ENCODE measurements at places on chromosomes 5 and 9.

DNA sequence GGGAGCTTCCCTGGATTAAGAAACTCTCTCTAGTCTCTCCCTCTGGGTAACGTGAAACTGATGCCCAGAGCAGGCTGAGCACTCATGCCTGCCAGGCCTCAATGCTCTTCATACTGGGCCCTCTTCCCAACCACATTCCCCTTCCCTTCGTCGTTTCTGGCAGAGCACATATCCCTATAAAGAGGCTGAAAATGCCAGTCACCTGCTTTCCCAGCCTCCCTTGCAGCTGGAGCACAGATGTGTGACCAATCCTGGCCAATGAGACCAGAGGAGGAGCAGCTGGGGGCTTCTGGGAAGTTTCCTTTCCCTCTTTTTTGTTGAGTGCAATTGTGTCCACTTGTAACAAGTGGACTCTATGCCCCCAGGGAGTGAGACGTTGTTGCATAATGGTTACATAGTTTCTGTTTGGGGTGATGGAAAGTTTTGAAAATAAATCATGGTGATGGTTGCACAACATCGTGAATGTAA, 30.2 kb upstream of the SMIM23 start:
- peak; percentile 23 for DNase-seq

DNA sequence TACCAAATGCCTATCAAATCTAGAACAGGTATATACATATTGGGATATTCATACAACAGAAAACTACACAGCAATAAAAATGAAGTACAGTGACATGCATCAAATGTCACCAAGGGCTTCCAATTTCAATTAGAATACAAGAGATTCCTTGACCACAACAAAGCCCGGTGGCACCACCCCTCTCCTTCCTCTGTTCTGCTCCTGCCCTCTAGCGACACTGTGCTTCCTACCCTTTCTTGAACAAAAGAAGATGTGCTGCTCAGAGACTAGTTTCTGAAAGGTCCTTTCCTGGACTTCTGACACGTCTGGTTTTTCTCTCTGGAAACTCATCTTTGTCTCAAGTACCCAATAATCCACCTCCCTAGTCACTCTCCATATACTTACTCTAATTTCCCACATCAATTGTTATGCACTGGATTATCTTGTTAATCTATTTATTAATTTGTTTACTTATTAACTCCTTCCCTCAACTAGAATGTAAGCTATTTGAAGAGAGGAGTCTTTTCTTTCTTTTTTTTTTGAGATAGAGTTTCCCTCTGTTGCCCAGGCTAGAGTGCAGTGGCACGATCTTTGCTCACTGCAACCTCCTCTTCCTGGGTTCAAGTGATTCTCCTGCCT, 70.4 kb upstream of the CTSV start:
- no peak for DNase-seq

- no peak for DNase-seq
Measured at GRCh38 chr5:87997662-87998061, 271.0 kb downstream of the TMEM161B start.

DNA sequence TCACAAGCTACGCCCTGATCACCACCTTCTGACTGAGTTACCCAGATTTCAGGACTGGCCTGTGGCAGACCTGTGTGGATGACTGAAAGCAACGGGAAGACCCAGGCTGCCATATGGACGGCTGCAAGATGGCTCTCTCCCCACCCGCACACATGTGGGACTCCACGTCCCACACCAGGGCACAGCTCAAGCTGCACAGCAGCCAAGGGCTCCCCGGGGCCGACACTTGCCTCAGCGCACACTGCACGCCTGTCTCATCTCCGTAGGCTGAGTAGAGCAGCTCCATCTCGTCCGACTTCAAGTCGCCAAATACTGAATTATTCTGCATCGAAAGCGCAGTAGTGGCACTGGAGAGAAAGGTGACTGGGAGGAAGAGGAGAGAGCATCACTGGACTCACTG, 14.5 kb downstream of the BRD9 start:
- DNase-seq, result no peak

- peak; percentile 13 for DNase-seq
Measured at GRCh38 chr9:99635032-99635431, 186.7 kb upstream of the NR4A3 start.

GRCh38 chr5:96252596-96252995, 180.5 kb downstream of the PCSK1 start:
- DNase-seq, result no peak

DNA sequence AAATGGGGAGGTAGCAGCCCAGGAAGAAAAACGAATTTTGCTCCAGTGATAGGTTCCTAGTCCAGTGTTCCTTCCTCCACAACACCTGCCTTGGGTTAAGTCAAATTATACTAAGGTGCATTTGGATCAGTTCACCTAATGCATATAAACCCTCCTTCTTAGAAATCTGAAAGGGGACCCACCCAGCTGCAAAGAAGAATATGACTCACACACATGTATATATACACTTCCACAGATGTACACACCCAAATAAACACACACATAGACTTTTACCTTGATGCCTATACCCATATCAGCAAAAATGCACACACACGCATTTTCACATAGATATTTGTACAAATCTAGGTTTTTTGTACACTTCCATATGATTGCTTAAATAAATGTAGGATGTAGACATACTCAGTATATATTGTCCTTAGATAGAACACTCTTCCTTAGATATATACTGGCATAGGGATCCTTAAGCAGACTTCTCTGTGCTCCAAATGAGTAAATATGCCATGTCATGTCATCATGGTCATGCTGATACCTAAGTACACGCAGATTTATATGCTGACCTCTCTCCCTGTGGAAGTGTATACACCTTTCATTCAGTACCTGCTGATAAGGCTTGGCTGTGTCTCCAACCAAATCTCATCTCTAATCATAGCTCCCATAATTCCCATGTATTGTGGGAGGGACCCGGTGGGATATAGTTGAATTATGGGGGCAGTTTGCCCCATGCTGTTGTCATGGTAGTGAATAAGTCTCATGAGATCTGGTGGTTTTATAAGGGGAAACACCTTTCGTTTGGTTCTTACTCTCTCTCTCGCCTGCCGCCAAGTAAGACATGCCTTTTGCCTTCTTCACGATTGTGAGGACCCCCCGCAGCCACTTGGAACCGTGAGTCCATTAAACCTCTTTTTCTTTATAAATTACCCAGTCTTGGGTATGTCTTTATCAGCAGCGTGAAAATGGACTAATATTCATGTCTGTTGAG, 10.2 kb downstream of the ADRB2 start:
- DNase-seq, result no peak

GRCh38 chr5:56900858-56901578, 8.4 kb upstream of the SETD9 start:
- DNase-seq, result no peak

- DNase-seq, result no peak
Measured at GRCh38 chr9:27504259-27504658, 19.8 kb upstream of the IFNK start.

- no peak for DNase-seq
Measured at GRCh38 chr5:165956854-165957253, 2334.6 kb upstream of the WWC1 start.

DNA sequence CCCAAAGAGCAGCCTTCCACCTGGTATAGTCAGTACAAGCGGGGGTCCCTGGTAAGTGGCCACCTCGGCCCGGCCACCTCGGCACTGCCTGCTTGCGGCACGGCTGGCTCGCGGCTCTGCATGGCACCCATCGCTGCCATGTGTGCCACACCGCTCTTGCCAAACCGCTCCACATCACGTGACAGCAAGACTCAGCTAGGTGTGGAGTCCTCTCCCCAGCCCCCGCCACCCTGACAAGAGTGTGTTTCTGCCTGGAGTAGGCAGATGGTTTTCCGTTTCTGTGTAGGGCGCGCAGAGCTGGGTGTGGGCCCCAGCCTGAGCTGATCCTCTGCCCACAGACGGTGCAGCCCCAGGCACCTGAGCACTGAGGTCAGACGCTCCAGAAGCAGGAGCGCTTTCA, 50.5 kb upstream of the FCN2 start:
- no peak for DNase-seq

GRCh38 chr9:128733256-128733655, 9.3 kb upstream of the ZDHHC12 start:
- DNase-seq, result peak; percentile 28

GRCh38 chr5:124372457-124372856, 374.0 kb downstream of the ZNF608 start:
- no peak for DNase-seq

GRCh38 chr5:45189481-45189880, 380.7 kb downstream of the MRPS30 start:
- DNase-seq, result no peak

DNA sequence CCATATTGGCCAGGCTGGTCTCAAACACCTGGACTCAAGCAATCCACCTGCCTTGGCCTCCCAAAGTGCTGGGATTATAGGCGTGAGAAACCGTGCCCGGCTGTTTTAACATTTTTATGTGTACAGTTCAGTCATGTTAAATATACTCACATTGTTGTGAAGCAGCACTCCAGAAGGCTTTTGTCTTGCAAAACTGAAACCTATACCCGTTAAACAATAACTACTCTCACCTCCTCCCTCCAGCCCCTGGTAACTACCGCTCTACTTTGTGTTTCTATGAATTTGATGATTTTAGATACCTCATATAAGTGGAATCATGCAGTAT, 23.1 kb upstream of the SHB start:
- no peak for DNase-seq

DNA sequence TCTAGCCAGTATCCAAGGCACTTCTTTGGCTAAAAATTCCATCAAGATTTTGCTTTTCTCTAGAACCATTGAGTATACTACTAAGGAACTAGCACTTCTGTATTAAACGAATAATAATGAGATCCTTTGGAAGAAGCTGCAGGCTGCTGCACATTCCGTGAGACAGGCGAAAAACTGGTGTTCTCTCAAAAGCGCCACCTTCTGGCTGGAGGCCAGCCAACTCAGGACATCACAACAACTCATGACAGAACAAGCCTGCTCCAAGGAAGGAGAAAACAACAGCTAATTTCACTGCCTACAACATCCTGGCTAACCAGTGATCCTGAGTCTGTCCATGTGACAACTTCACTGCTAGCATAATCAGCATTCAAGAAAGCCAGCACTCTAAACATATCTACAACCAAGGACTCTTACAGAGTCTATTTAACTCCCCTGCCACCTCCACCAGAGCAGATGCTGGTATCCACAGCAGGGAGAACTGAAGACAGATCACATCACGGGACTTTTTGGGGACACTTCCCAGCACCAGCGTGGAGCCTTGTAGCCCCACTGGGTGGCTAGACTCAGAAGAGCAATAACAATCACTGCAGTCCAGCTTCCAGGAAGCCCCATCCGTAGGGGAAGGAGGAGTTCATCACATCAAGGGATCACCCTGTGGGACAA, 150.5 kb downstream of the YTHDC2 start:
- no peak for DNase-seq

GRCh38 chr9:91908746-91909145, 41.3 kb downstream of the ROR2 start:
- no peak for DNase-seq

- peak; percentile 73 for DNase-seq
Measured at GRCh38 chr9:35489313-35490154, at the start of gene RUSC2. RUSC2 (plus strand) TSS chr9:35490111; CDS start chr9:35546522, 56,411 bp downstream.

DNA sequence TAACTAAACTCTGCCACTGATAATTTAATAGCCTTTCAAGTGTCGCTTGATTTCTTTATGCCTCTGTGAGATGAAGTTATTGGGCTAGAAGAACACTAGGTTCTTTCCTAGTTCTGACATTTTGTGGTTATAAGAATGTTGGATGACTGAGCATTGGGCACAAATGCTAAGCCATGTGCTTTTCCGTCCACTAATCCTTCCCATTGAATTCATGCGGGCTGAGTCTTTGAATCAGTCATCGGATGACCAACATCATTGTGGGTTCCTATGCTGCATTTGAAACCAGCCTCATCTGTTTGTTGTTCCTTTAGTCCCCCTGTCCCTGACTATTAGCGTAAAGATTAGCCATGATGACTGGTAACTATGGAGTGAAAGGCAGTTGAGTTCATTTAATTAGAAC, 58.5 kb downstream of the ALDH1A1 start:
- peak; percentile 27 for DNase-seq

GRCh38 chr5:58122157-58122556, 337.7 kb downstream of the PLK2 start:
- no peak for DNase-seq
